HS-5 (cell line): ENCODE measurements at places on chromosomes 13 and 19.

- DNase-seq, result no peak
Observed at GRCh38 chr13:98804336-98804855, 51.9 kb upstream of the SLC15A1 start.

DNA sequence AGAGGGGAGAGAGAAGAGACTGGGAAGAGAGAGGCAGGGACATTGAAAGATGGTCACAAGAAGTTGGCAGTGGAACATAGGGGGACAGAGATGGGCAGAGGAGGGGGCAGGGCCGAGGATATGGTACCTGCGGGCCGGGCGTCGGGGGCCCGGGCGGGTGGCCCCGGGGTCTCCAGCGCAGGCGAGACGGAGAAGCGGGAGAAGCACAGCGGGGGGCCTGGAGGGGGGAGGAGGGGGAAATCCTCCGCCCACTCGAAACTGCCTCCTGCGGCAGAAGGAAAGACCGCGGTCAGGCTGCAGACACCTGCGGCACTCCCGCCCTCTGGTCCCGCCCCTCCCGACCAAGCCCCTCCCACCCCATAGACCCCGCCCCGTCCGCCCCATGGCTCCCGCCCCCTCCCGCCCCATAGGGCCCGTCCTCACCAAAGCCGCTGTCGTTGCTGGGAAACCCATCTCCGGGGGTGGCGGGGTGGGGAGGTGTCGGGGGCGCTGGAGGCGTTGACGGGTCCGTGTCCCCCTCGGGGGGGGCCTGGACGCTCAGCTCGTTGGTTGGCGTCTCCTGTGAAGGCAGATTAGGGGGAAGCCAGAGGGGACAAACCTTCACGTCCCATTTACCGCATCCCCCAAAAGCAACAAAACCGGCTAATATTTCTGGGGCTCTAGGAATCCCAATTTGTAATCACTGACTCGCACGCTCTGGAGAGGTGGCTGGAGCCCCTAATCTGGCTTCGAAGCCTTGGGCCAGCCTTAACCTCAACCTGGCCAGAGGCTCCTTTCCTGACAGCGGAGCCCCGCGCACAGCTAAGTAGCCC is 20.4 kb downstream of the LMTK3 start:
- DNase-seq, result no peak

GRCh38 chr19:3443840-3444694 is 36.3 kb downstream of the SMIM24 start:
- DNase-seq, result no peak

- no peak for DNase-seq
Observed at GRCh38 chr19:15062036-15062435, 12.8 kb downstream of the CASP14 start.

DNA sequence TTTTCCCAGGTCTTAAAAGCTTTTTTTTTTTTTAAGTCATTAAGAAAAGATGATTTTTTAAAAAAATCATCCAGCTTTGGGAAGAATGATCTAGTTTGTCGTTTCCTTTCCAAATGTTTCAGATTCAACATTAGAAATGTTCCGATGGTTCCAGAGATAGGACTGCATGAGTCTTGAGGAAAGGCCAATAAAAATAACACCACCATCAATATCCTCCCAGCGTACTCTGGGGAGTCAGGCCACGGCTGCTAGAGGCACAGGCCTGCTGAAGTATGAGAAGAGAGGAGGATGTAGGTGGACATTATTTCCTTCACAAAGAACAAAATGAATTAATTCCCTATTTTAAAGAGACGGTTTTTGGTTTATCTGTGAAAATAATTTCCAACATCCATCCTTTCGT is 60.0 kb upstream of the SHISA2 start:
- DNase-seq, result no peak

- no peak for DNase-seq
Observed at GRCh38 chr19:18044825-18045304, 36.9 kb downstream of the ARRDC2 start.

DNA sequence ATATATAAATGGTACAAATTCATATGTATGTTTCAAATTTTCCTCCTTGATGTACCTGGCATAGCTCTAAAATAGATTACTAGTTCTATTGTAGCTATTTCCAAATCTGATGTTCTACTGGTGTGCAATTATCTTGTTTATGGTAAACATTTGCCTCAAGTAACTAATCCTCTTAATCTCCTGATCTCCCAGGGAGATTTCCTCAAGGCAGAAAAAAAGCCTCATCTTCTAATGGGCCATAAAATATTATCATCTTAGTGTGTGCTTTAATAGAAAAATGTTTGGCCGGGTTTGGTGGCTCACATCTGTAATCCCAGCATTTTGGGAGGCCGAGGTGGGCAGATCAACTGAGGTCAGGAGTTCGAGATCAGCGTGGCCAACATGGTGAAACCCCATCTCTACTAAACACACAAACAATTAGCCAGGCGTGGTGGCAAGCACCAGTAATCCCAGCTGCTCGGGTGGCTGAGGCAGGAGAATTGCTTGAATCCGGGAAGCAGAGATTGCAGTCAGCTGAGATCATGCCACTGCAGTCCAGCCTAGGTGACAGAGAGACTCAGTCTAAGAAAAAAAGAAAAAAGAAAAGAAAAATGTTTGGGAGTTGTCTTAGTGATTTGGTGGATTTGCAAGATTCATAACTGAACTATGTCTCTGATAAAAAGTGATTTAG is 498.9 kb upstream of the SLITRK5 start:
- no peak for DNase-seq

DNA sequence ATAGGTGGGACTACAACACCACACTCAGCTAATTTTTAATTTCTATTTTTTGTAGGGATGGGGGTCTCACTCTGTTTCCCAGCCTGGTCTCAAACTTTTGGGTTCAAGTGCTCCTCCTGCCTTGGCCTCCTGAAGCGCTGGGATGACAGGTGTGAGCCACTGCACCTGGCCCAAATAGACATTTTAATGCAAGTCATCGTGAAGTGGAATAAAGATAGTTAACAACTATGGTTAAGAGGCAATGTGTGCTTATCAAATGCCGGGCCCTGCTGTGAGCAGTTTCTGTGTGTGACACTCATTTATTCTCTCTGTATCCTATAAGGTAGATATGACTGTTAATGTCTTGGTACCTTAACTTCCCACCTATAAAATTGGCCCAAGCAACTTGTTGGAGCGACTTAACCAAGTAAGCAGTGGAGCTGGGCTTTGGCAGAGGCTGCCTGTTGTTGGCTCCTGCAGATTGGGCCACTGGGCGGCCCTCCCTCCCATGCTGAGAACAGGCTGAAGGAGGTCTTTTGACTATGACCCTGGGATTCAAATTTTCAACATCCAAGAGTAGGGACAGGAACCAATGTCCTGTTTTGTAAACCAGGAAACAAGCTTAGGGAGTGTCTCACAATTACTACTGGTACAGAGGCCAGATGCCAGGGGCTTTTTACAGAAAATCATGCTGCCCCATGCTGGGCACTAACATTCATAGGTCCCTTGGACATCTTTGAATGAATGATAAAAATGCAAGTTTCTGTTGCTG is 450.7 kb downstream of the TSHZ3 start:
- DNase-seq, result no peak

DNA sequence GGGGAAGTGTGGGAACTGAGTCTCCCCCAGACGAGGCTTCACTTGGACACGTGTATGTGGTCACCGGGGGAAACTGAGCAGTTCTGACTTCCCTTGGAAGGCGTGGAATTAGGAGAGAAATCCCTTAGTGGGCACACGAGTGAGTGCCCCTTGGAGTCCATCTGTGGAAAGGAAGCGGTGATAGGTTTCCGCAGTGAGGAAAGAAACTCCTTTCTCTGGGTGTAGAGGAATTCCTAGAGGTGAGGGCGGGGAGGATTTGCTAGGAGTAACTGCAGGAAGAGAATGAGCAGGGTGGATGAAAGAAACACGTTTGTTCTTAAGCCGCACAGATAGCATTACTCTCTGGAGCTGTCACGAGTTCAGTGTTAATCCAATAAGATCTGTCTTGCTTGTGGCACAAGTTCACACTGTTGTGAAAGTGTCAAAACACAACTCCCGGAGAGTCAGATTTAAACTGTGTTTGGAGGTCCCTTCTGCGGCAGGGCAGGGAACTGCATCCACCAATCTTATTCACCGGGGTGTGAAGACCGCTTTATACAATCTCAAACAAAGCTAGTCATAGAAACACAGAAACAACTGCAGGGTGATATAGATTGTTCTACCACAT is 1.2 kb downstream of the KL start:
- DNase-seq, result no peak

DNA sequence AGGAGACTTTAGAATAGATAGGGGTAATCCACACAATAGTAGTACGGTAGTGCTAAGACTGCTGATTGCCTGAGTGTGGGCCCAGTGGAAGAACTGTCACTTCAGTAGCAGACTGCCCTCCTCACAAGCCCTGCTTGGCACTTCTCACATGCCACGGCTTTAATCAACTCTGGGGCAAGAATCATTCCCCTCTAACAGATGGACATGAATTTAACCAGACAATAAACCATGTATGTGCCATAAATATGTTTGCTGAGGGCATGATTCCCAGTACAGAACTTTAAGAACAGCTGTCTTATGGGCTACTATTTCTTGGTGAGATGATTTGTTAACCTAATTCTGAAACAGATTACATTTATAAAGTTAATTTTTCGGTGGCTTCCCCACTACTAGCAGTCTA is 22.0 kb downstream of the DPY19L3 start:
- DNase-seq, result no peak

DNA sequence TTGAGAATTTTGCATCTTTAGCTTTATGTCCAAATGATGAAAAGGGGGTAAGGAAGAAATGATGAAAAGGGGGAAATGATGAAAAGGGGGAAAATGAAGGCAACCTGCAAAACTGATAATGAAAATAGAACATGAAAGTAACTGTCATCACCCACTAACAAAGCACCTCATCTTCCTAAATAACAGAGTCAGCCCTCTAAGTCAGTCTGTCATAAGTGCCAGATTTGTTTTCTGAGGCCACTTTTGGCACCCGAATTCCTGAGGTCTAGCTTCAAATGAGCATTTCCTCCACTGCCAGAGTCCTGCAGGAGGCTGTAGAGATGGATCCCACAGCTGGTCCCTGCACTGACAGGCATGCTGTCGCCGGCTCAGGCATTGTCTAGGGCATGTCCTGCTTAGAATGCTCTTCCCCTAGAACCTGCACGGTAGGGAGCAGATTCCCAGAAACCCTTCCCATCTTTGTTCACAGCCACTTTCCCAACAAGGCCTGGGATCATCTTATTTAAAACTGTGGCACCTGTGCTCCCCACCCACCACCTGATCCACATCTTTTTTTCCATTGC is 25.3 kb downstream of the RAP2A start:
- no peak for DNase-seq

DNA sequence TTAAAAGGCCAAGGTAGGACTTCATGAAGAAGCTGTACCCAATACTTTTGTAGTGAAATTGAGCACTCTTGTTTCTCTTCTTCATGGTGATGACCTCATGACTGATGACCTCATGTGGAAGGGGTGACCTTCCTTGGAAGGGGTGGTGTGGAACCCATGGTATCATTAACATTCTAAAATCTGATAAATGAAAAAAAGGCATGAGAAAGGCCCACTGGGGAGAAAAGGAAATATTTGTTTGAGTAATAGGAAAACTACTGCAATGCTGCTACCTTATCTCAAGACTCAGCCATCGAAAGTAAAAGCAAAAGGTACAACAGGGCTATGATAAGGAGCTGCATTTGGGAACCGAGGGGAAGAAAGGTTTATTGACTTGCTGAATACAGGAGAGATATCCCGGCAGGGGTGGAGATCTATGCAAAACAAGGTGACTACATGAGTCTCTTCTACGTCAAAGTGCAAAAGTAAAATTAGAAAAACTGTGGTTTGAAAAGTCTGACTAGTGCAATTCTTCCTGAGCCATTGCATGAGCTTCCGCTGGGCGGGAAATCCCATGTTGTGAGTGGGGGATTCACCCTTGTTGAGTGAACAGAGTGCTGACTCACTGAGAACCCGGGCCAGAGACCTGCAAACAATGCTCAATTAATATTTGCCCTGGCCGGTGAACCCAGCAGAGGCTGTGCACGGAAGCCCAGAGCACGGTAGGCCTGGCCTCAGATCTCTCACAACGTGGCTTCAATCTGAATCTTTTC is 138.9 kb upstream of the RFC3 start:
- peak; percentile 10 for DNase-seq

DNA sequence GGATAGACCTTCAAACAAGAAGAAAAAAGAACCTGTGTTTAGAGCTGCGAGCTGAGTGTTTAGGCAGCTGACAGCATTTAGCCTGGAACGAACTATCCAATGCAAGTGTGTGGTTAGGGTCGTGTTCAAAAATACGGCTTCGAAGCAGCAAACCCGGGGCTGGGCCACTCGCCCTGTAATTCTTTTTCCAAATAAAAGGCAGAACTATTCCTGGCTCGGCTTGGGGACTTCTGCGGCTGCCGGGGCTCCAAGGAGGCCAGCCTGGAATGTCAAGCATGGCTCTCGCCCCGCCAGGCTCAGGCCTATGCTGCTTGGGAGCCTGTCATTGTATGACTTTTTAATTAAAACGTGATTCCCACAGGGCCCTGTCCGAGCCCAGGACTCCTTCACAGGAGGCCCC is 51.7 kb upstream of the KLF2 start:
- DNase-seq, result no peak

- no peak for DNase-seq
Observed at GRCh38 chr13:31088826-31089420, 72.8 kb downstream of the HSPH1 start.

DNA sequence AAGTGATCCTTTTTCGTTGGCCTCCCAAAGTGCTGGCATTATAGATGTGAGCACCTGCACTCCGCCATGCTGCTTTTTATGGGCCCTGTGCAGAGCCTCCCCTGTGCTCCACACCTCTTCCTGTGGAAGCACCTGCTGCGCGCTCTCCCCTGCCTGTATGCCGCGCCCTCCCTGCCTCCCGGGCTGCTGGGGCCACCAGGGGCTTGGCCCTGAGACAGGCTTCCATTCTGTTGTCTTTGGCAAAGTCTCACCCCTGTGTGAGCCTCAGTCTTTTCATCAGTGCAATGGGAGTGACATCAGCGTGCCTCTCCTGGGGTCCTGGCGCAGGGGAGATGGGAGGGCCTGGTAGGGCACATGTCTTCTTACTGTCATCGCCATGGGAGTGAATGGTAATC is 1.3 kb downstream of the FAM174C start:
- DNase-seq, result no peak

DNA sequence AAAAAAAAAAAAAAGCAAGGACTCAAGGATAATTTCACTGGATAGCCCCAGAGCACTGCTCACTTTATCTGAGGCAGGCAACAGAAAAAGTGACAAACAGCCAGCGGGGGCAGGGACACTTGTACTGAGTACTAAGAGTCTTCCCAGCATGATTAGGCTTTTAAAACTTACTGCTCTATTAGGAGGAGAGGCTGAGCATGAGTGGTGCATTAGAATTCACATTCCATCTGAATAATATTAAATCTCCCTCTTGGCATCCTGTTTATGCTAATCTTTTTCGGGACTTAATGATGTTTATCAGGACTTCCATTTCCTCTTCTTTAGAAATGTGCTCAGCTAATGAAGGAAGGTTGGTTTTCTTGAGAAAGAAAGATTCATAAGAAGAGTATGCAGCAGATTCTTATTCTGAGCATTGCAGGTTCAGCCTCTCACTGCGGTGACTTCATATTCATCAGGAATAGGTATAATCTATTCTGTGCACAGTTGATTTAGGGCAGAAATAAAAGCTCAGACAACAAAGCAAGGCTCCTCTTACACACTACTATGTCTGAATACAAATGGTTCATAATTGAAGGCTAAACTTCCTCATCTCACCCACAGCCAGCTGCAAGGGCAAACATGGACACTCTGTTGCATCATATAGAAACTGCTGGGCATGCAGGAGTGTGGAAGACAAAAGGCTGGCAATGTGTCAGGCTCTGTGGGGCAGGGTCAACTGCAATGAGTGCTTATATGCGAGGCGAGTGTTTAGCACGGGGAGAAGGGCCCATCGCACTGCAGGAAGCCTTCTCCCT is 107.0 kb downstream of the KL start:
- DNase-seq, result no peak
